ENCODE measurements at places on chromosomes 1 and 21.

DNA sequence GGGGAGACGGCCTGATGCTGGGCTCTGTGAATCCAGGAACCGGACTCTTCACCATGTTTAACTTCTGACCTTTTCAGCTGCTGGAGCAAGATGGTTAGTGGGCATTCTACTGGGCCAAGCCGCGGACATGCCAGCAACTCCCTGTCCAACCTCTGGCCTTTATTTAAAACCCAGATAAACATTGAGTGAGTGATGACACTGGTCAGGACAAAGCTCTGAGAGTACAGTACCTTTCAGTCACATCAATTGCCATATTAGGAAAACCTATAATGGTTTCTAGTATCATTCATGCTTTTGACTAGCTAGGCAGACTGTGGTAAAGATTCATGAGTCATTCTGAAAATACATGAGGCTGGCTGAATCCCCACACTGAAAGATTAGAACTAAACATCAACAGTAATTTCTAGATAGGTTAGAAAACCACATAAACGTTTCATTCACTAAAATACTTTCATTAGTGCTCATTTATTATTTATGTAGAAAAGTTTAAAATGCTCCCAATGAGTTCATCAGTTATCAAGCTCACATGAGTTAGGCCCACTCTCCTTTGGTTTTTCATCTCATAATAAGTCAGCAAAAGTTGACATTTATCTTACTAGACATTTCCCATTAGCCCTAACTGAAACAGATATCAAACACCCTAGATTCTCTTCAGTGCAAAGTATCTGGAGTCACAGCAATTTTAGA lies 7.1 kb upstream of the ACTA1 start:
- no peak for DNase-seq

DNA sequence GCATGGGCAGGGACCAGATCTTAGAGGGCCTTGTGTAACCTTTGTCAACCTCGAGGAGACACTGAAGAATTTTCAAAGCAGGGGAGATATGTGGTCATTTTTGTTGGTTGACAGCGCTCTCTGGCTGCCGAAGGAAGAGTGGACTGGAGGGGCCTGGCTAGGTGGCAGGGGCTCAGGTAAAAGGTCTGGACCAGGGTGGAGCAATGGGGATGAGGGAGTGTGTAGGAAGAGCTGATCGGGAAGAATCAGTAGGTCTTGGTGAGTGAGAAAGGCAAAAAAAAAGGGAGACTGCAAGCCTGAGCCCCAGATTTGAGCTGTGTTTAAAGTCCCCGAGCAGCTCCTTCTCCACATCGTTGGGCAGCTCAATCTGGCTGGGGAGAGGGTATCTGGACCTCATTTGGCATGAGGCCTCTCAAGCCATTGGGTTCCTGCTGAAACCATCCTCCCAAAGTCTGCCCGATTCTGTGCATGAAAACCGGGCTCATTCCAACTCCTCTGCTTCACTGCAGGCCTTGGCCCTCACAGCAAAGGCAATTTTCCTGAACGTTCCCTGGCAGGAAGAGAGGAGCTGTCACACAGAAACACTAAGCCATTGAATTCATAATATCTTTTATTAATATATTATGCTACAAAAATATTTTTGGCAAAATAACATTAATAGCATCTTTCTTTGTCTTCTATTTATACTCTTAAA lies 237.1 kb downstream of the TRABD2B start:
- no peak for DNase-seq

GRCh38 chr1:239912471-239912870 lies 179.2 kb upstream of the FMN2 start:
- DNase-seq: no peak

DNA sequence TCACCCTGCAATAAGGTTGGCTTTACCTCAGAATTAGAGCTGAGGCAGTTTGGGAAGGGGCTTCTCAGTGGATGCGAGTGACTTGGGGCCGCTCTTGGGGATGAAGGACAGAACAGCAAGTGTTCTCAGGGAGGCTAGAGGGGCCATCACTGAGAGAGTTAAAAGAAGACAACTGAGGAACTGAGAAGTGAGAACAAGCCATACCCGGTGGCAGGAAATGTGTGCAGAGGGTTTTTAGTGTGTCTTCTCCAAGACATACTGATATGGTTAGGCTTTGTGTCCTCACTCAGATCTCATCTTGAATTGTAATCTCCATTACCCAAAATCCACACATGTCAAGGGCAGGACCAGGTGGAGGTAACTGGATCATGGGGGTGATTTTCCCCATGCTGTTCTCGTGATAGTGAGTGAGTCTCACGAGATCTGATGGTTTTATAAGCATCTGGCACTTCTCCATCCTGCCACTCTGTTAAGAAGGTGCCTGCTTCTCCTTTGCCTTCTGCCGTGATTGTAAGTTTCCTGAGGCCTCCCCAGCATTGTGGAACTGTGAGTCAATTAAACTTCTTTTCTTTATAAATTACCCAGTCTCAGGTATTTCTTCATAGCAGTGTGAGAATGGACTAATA lies 75.8 kb downstream of the PCBP3 start:
- no peak for DNase-seq

GRCh38 chr1:234776876-234777855 lies 167.2 kb upstream of the IRF2BP2 start:
- DNase-seq: no peak

DNA sequence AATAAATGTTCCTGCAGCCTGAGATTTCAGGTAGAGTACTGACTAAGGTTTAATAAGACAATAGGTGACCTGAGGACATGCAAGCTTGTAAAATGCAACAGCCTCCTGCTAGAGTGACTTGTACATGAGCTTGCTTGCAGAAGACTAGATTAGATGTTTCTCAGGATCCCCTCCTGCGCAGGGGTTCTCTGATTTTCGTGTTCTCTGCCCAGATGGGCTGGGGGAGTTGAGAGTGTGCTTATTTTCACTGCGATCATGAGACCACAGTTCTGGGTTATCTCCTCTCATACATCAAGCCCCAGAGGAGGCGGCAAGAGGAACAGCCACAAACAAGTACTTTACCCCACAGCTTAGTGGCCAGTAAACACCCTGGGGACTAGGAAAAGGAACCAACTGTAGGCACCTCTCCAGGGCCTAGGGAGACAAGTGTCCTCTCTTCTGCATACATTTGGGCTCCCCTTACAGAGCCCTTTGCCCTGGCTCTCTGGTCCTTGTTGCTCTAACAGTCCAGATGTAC lies 8.0 kb downstream of the TMEM81 start:
- DNase-seq: no peak

GRCh38 chr1:11938722-11939526 lies 4.4 kb downstream of the PLOD1 start:
- no peak for DNase-seq

GRCh38 chr1:6625584-6626149 lies 999 bp downstream of the THAP3 start:
- DNase-seq: peak; percentile 49

Measured in hematopoietic multipotent progenitor cell (in vitro differentiated cells).